ENCODE measurements at places on chromosomes 16 and 17.

GRCh38 chr16:35510701-35511100, 2051.3 kb downstream of the TP53TG3F start:
- no peak for DNase-seq

GRCh38 chr17:4788807-4789700, at the start of gene GLTPD2:
Gene GLTPD2, plus strand, starts transcription at chr17:4788964. Its CDS starts 48 bp downstream, at chr17:4789012.
- no peak for DNase-seq

DNA sequence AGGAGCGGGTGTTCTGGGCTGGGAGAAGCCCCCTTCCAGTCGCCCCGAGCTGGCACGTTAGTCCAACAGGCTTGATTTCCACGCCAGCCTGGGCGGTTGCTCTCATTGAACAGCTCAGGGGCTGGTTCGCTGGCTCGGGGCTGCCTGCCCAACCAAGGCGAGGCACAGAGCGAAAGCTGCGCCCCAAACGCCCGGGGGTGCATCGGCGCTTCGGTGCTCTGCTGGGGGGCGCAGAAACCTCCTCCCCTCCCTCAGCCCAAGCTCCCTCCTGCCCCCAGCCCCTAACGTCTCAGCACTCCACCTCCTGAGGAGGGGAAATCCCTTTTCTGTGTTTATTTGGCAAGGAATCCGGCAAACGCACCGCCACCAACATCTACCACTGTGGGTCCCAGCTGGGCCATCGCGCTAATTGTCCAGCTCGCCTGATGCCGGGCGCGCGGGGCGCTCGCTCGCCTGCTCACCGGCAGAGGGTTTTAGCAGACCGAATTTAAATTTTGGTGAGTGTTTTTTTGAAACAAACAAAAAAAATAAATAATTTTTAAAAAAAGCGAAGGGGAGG, 29.5 kb upstream of the RBFOX1 start:
- DNase-seq = no peak

- no peak for DNase-seq
Observed at GRCh38 chr16:79327836-79328235, 272.7 kb downstream of the MAF start.

DNA sequence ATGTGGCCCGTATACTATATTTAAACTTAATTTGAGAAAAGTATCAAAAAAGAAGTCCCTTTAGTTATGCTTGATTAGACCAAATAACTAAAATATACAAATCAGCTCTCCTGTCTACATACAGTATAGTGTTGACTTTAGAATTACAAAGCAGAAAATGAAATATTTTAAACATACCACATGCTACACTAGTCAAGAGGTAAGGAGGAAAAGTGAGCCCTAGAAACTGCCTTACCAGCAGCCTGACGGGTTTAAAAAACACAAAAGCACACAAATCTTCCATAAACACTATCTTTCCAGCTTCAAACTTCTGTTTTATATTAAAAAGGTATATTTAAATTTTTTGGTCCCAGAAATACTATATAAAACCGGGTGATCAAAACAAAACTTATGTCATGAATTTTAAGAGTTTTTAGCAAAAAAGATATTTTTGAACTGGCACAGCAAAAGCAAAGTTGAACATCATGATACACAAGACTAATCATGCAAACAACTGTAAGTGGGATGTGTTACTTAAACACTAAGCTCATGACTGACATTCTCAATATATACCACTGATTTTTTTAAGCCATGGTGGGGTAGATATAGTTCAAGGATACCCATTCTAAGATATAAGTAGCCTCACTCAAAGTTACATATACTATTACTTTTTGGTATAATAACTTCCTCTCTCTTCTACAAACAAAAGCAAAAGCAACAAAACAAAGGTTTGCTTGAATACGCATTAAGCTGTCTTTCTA, 11.8 kb downstream of the KLHL10 start:
- DNase-seq = no peak

All from activated CD8-positive, alpha-beta memory T cell treated with anti-CD3 and anti-CD28 coated beads for 4 hours (primary cell).